Smooth muscle cell of the brain vasculature (primary cell): ENCODE measurements at places on chromosomes 5 and 9.

GRCh38 chr5:115844321-115844817, 2.6 kb downstream of the AP3S1 start:
- DNase-seq = no peak

DNA sequence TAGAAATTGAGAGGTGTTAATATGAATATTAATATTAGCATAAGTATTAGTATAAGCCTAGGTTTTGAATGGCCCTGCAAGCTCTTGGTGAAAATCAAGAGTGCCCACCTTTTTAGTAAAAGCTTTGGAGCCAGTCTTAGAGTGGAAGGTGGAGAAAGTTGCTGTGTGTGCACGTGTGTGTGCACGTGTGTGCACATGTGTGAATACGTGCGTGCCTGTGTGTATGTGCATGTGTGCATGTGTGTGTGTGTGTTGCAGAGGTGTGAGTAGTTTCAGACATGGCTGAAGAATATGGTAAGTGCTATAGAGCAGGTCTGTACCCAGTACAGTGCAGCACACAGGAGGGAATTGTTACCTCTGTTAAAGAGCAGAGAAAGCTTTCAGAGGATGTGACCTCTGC, 74.3 kb downstream of the BOD1 start:
- no peak for DNase-seq

- peak; percentile 18 for DNase-seq
Measured at GRCh38 chr5:153896701-153897100, 142.0 kb downstream of the FAM114A2 start.

- no peak for DNase-seq
Measured at GRCh38 chr5:88736494-88736893, 146.5 kb downstream of the MEF2C start.

DNA sequence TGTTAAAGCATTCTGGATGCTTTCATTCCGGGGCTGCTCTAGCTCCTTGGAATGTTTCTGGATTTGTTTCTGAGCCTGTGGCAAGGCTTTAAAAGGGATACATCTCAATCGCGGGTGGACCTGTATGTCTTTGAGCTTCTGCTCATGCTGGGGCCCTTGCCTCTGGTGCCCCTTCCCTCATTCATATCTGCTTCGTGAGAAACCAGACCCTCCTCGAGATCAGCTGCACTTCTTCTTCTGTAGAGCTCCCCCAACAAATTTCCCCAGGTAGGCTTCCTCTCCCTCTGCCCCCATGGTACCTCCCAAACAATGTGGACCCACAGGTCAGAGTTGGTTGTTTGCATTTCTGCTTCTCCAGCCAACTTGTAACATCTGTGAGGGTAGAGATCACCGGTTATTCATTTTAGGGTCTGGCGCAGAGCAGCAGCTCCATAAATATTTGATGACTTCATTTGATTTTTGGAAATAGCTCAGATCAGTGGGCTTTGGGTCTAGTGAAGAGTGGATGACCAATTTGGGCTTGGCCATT, 6.6 kb downstream of the ZNF618 start:
- DNase-seq = no peak

GRCh38 chr5:136174021-136174659, 18.8 kb downstream of the SMIM32 start:
- peak; percentile 21 for DNase-seq

DNA sequence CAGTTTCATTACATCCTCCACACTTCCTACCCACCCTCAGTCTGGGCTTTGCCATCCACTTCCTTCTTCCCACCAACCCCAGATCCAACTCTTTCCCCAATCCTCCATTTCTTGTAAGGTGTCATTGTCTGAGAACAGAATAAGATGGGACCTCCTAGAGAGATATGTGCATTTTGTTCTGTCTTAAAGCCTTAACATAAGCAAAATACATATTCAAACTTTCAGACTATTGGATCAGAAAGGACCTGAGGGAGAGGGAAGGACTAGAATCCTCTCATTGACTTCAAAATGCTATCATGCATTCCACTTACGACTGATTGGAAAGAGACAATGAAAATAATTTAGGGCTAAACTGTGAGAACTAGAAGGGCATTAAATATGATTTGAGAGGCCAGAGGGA, 43.0 kb downstream of the AGXT2 start:
- no peak for DNase-seq

DNA sequence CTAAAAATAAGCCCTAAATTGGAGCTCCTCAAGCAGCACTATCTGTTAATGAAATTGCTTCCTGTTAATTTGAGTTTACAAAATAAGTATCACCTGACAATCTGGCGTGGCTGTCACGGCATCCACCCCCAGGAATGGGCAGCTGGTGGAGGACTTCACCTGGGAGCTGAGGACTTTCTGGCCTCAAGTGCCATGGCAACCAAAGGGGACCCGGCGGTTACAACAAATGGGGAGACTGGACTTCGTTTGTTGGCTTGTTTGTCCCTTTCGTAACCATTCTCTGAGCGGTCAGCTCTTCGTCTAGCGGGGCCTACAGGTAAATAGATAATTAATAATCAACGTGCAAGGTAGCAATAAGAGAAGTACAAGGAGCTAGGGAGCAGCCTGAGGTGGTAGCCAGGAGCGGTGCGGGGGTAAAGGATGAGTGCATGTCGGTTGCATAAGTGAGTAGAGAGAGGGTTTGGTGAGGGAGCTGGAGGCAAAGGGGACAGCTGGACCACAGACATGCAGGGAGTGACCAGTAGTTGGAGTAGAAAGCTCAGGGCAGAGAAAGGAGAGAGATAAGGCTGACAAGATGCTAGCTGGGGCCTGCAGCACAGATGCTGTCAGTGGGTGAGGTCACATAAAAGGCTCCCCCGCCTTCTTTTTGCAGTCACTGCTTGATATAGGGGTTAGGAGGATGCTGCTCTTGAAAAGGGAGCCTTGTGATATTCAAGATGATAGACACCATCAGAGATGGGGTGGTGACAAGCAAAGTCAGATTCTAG, 62.5 kb downstream of the HSPA4 start:
- no peak for DNase-seq

DNA sequence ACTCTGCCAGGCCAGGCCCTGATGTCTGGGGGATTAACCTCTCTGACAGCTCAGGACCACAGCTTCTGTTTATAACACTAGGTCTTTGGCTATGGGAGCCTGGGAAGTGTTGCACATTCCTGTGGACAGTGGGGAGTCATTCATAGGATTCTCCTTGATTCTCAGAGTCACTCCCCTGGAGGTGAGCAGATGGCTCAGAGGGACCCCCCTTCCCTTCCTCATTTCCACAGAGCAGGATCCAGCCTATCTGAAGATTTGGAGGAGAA, 60.2 kb downstream of the NRG2 start:
- no peak for DNase-seq

- DNase-seq = no peak
Measured at GRCh38 chr5:169706071-169706470, 69.0 kb downstream of the DOCK2 start.

DNA sequence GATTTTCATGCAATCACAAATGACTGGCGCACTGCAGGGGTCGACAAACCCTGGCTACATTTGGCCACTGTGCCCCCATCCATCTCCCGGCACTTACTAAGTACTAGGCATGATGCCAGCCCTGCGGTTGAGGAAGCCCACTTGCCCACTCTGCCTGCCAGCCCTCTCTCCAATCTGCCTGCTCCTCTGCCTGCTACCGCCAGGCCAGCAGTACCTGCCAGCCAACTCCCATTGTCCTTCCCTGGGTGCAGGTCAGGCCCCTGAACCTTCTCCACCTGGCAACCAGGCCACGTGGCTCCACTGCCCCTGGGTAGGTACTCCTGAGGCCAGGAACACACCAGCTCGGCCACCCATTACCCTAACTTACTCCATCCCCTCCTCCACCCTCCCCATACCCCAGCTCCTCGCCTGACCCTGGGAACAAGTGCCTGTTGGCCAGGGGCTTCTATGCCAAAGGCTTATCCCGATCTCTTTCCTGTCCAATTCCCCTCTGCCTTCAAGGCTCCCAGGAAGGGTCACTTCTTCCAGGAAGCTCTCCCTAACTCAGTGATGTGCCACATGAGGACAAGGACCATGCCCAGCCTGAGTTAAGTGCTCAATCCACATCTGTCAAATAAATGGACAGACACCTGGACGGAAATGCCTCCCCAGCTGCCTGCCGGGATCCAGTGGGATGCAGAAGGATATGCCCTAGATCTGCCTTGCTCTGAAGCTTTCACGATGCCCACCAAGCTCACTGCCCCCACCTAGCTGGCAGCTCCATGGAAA, 6.6 kb downstream of the EEIG1 start:
- DNase-seq = no peak

DNA sequence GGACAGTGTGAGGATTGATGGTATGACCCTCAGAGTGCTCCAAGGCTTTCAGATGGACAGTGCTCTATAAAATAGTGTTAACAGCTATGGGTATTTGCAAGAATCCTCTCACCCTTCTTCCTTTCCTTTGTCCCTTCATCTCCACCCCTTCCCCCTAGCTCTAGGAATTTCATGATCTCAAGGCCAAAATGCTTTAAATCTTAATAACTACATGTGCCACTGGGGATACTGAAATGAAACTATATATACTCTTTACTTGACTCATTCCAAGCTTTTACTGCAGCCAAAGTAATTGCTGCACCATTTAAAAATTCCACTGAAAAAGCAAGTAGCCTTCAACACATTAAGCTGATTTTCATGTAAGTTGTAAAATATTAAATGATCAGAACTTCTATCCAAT, 361.6 kb upstream of the SLC30A5 start:
- no peak for DNase-seq
